ENCODE measurements at places on chromosomes 6 and 20. TPM values are rescaled to one million over a fixed set of nuclear protein-coding genes. Genes with fewer than 3 reads are reported as not detected.

Gene ULBP3
- total RNA-seq = 11.4 TPM

Gene GSTA4
- total RNA-seq = 22.1 TPM

Gene CTCFL
- not detected for total RNA-seq

Gene TTK
- 9.7 TPM for total RNA-seq

Gene FRMD1
- not detected for total RNA-seq

DNA sequence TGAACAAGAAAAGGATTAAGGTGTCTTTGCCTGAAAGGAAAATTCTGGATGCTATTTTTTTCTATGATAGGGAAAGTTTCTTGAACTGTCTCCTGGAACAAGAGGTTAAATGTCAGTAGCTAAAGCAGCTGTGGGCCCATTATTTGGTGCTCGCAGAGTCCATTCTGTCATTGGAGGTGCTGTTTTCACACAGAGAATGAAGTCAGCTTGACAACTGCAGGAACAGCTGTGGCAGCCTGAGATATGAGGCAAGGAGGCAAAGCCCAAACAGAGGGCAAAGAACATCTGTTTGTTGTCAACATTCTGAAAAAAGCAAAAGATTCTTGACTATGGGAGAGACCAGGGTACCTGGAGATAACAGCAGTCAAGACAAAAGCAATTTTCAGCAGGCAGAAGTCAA, 548.2 kb downstream of the KIF16B start:
- no peak overlapping the region for H3K27ac ChIP-seq
- 0 out of 2 replicates have a peak, but pooled peaks cover 3% of the 10 kb centered on the region for H3K36me3 ChIP-seq
- H3K27me3 ChIP-seq = peaks cover 1% of the 10 kb centered on the region
- H3K4me3 ChIP-seq = no peak overlapping the region
- H3K4me1 ChIP-seq = no peaks in the 10 kb centered on the region
- DNase-seq = no peak

GRCh38 chr6:20846602-20847028, 312.4 kb downstream of the CDKAL1 start:
- no peak overlapping the region for H3K27ac ChIP-seq
- peaks cover 16% of the 10 kb centered on the region for H3K4me1 ChIP-seq
- H3K27me3 ChIP-seq = no peaks in the 10 kb centered on the region
- DNase-seq = no peak
- no peaks in the 10 kb centered on the region for H3K36me3 ChIP-seq

GRCh38 chr6:13268913-13269518, 59.3 kb downstream of the TBC1D7 start:
- peaks cover 5% of the 10 kb centered on the region for H3K36me3 ChIP-seq
- no peak overlapping the region for H3K4me3 ChIP-seq
- peaks cover 29% of the 10 kb centered on the region for H3K4me1 ChIP-seq
- peak; percentile 49 for DNase-seq

- H3K4me3 ChIP-seq = peak overlapping the region; percentile 92
- no peak for DNase-seq
- H3K36me3 ChIP-seq = peaks cover 15% of the 10 kb centered on the region
- peaks cover 2% of the 10 kb centered on the region for H3K27me3 ChIP-seq
- H3K4me1 ChIP-seq = peaks cover 26% of the 10 kb centered on the region
Measured at GRCh38 chr20:35285806-35286076, 1.2 kb upstream of the EIF6 start.

GRCh38 chr6:140812636-140813035, 1320.1 kb upstream of the GJE1 start:
- peaks cover 4% of the 10 kb centered on the region for H3K4me1 ChIP-seq
- DNase-seq = no peak
- peaks cover 19% of the 10 kb centered on the region for H3K36me3 ChIP-seq
- no peaks in the 10 kb centered on the region for H3K27me3 ChIP-seq
- H3K27ac ChIP-seq = no peak overlapping the region

- peak overlapping the region; percentile 3 for H3K27ac ChIP-seq
- H3K4me3 ChIP-seq = no peak overlapping the region
- no peaks in the 10 kb centered on the region for H3K27me3 ChIP-seq
- peaks cover 45% of the 10 kb centered on the region for H3K4me1 ChIP-seq
- no peaks in the 10 kb centered on the region for H3K36me3 ChIP-seq
Measured at GRCh38 chr20:31746068-31746878, 7.2 kb downstream of the TPX2 start.

DNA sequence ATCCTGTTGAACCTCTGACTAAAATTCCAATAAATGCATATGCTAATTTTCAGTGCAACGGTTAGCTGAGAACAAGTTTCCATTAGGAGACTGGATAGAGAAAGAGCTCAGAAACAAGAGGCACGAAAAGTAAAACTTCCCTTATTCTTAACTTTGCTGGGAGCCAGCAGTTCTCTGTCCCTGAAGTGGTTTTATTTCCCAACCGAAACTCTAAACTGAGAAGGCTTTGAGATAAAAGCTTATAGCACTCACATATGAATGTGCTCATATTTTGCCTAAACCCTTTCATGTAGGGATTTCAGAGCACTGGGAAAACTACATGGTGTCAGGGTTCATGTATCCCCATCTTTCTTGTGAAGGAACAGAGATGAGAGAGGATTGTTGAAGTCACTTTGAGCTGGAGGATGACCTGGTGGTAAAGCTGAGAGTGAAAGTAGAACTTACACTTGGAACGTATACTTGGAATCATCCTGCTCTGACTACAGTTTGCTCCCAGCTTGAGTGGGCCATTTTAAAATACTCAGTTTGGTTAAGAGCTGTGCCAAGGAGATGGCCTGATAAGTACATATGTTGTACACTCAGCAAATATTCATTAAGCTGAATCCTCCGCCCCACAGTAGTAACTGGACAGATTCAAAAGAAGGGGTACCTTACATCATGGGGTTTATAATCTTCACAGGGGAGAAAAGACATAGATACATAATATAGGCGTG, 324.2 kb upstream of the CNR1 start:
- DNase-seq = no peak
- H3K4me1 ChIP-seq = no peaks in the 10 kb centered on the region
- H3K27me3 ChIP-seq = peaks cover 4% of the 10 kb centered on the region
- no peaks in the 10 kb centered on the region for H3K36me3 ChIP-seq
- H3K4me3 ChIP-seq = no peak overlapping the region

- H3K4me3 ChIP-seq = no peak overlapping the region
- peaks cover 11% of the 10 kb centered on the region for H3K4me1 ChIP-seq
- no peak for DNase-seq
- H3K27me3 ChIP-seq = no peaks in the 10 kb centered on the region
Measured at GRCh38 chr20:58669287-58670006, 18.4 kb downstream of the STX16 start.

DNA sequence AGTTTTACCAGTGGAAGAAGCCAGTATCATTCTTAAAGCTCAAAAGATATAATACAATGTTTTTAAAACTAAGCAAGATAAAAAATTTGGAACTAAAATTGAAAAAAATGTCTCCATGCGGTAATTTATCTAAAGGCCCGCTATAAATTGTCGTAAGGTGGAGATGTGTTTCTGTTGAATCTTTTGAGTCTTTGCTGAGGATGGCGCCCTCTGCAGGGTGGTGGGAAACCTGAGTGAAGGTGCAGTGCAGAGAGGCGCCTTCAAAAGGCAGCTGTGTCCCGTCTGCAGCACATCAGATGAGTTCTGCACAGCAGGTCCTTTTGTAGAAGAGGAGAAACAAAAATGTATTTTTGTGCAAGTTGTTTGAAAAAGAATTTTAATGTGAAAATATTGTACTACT, 29.4 kb upstream of the KIF25 start:
- H3K27me3 ChIP-seq = no peaks in the 10 kb centered on the region
- no peak for DNase-seq
- no peak overlapping the region for H3K27ac ChIP-seq
- peaks cover 13% of the 10 kb centered on the region for H3K36me3 ChIP-seq

Data from HFFc6 (cell line).